A673 (cell line): ENCODE measurements at places on chromosomes 13 and 19. TPM values are rescaled to one million over a fixed set of nuclear protein-coding genes. Genes with fewer than 3 reads are reported as not detected.

NOVA2 gene
- total RNA-seq, result not detected in 2 replicates

DNA sequence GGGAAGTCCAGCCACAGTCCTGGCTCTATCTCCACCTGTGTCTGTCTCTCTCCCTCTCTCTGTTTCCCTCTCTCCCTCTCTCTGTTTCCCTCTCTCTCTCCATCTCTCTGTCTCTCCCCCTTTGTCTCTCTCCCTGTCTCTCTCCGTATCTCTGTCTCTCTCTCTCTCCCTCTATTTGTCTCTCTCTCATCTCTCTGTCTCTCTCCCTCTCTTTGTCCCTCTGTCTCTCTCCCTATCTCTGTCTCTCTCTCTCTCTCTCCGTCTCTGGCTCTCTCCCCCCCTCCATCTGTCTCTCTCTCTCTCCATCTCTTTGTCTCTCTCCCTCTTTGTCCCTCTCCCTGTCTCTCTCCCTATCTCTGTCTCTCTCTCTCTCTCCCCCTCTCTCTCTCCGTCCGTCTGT lies 39.5 kb upstream of the C13orf46 start:
- DNase-seq, result no peak

DNA sequence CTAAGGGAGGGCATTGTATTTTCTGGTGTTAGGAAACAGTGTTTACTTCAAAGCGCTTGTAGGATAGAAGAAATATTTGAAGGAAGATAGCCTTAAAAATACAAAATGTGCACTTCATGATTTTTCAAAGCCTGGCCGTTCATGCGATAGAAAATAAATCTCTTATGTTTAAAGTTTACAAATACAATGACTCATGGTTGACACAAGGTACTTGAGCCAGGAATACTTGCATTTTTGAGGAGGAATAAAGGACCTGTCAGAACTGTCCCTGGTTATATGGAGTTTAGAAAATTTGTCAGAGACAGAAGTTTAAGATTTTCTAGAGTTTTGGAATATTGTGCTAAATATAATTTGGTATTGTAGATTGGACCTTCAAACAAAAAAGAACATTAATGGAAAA lies 1223.2 kb upstream of the SLC10A2 start:
- no peak for DNase-seq

GRCh38 chr13:40146611-40147117 lies 491.2 kb downstream of the COG6 start:
- DNase-seq, result no peak

PSMD8 gene
- total RNA-seq, result 303 and 321 TPM in 2 replicates

IZUMO2 gene
- not detected in 2 replicates for total RNA-seq

DNA sequence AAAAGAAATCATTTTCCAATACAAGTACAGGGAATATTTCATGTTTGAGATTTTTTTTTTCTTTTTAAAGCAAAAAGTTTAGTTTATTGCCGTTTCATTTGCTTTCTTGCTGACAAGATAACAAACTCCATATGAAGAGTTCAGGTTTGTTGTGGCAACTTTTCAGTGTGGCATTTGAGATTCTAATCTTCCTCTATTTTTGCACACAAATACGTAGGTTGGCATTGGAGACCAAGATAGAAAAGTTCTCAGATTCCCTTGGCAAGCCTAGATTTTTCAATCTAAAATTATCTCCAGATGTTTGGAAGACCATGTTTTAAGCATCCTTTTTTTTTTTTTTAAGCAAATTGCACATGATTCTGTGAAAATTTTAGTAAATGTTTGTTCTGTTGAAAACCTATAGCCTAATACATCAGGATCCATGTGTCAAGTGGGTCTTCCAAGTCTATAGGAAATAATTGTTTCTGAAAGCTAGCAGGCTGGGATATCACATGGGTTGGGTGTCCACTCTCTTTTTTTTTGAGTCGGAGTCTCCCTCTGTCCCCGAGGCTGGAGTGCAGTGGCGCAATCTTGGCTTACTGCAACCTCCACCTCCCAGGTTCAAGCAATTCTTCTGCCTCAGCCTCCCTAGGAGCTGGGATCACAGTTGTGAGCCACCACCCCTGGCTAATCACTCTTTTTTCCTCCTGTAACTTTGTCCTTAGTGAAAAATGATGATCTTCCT lies 2.6 kb downstream of the GARRE1 start:
- DNase-seq, result no peak

SDHAF1 gene
- total RNA-seq, result 8.9 and 11.0 TPM in 2 replicates

DNA sequence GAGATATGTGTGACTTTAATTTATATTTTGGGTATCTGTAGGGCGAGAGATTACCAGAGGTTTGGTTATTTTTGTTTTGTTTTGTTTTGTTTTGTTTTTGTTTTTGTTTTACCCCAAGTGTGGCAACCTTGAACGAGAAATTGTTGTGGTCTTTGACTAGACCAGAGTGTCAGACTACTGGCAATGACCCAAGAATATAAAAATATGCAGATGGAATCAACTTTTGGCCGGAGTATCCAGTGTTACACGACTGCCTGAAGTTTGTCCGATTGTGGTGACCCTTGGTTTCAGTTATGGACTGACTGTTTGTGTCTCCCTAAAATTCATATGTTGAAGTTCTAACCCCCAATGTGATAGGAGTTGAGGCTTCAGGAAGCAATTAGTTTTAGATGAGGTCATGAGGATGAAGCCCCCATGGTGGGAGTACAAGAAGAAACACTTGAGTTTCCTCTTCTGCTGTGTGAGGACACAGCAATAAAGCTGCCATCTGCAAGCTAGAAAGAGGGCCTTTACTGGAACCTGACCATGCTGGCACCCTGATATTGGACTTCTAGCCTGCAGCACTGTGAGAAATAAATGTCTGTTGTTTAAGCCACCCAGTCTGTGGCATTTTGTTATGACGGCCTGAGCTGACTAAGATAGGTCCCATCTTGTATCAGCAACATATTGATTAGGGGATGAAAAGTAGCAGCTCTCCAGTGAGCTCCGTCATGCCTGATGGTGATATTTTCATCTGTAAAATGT lies 261.7 kb downstream of the MTUS2 start:
- no peak for DNase-seq

- DNase-seq, result no peak
Observed at GRCh38 chr19:3423183-3423829, 56.9 kb downstream of the NFIC start.

DNA sequence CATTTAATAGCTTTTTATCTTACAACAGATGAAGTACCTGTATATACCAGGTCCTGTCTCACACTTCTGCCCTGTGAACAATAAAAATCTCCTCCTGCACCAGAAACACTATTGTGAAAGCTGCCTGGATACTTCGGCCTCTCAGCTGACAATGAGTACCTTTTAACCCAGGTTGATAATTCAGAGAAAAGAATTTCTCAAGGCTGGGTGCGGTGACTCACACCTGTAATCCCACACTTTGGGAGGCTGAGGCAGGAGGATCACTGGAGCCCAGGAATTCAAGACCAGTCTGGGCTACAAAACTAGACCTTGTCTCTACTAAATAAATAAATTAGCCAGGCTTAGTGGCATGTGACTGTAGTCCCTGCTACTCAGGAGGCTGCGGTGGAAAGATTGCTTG lies 65.3 kb upstream of the TM9SF2 start:
- no peak for DNase-seq

- DNase-seq, result no peak
Observed at GRCh38 chr13:97423300-97424045, 10.5 kb upstream of the RAP2A start.

DNA sequence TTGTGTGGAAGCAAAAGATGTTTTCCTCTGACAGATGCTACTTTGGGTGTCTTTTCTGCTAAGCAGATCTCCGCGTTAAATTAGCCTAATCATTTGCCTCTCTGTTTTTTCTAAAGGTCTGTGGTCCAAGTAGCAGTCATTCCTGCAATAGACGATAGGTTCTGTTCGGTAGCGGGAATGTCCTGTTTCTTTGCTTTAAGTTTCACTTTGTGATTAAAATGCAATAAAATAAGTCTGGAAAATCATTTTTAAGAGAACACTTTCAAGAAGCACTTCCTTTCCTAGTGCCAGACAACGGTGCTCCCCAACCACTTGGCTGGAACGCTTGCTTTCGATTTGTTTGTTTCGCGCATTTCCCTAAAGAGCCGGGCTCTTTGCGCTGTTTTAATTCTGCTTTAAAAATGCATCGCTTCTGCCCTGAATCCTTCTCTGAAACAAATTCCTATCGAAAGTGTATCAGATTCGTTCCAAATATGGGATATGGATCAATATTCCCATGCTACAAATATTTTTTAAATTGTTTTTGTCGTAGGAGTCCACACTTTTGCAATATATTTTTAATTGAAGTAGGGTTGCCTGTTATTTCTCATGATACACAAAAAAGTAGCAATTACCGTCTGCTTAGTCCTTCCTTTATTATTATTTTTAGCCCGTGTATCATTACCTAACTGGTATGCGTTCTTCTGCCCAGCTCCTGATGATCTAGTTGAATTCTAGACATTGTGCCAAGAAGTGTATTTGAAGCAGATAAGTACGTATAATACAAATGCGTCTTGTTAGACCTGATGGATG lies 14.2 kb downstream of the ZIC2 start:
- peak; percentile 83 for DNase-seq

GRCh38 chr19:47436712-47437401 lies 17.5 kb upstream of the MEIS3 start:
- DNase-seq, result peak; percentile 78

LGALS14 gene
- total RNA-seq, result not detected in 2 replicates

GRCh38 chr13:30892966-30893365 lies 13.1 kb upstream of the MEDAG start:
- DNase-seq, result peak; percentile 53

- DNase-seq, result no peak
Observed at GRCh38 chr19:43773725-43774102, 7.1 kb downstream of the KCNN4 start.

DNA sequence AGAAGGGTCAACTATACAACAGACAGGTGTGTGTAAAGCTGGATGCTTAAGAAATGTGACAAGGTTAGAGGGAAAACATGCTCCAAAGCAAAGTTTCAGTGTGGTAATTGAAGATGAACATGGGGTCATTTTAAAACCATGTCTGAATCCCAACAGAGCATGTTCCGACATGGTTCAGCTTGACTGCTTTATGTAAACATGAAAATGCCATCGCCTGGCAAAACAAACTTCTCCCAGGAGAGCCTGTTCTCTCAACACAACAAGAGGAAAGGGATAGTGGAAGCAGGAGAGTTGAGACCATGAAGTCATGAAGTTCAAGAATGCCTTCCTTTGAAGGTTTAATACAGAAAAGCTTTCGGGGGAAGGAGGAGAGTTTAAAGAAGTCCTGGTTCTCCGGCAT lies 85.8 kb downstream of the EPSTI1 start:
- no peak for DNase-seq

GRCh38 chr13:110475550-110476219 lies 85.8 kb downstream of the RAB20 start:
- no peak for DNase-seq

TTC9B gene
- total RNA-seq, result not detected in 2 replicates

SLITRK6 gene
- total RNA-seq, result 1.1 and 1.3 TPM in 2 replicates

DNA sequence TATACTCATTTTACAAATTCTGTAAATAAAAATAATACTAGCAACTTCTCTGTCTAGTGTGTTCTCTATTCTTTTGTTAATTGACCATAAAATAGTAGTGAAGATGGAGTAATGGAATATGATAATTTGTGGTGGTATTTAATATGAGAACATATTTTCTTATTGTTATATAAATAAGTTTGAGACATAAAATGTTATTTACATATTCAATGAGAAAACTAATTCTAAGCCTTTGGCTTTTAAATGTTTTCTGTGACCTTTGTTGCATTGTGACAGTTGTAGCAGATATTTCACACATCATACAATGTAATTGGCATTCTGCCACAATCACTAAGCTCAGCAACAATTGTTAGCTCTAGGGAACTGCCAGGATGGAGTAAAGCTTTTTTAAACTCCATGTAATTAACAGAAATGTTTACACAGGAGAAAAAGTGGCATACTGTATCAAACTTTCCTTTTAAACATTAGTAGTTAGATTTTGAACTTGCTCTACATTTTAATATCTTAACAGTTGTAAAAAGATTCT lies 562.1 kb upstream of the PCDH9 start:
- DNase-seq, result peak; percentile 27

DNA sequence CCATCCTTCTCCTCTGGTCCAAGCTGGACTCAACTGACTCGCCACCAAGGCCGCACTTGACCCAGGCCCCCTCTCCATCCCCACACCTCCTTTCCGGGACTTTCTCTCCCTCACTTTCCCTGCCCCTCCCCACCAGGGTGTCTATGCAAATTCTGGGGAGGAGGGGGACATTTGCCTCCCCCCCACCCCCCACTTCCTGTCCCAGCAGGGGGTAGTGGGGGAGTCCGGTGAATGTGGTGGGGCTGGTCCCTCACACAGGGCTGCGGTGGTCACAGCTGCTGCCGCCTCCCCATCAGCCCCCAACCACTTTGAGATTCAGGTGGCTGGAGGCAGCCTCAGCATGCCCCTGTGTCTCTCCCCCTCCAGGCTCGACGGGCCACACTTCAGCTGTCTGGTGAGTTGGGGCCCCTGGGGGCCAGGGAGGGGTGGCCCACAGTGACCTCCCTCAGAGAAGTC lies 870 bp downstream of the SPIB start:
- no peak for DNase-seq

DNA sequence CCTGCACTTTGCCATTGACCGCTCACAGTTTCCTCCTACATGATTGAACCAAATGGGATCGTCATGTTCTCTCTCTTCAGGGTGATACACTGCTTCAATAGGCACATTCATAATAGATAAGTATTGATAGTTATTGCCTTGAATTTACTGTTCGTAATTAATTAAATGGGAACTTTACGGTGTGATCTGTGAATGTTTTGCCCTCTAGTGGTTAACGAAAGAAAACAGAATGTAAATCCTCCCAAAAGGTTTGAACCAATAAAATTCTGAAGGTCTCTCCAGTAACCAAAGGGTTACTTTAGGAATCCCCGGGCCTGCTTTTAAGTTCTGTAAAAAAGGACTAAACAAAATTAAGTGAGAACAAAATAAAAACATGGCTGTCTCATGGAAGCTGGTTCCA lies 389.3 kb downstream of the DACH1 start:
- DNase-seq, result peak; percentile 19

DNA sequence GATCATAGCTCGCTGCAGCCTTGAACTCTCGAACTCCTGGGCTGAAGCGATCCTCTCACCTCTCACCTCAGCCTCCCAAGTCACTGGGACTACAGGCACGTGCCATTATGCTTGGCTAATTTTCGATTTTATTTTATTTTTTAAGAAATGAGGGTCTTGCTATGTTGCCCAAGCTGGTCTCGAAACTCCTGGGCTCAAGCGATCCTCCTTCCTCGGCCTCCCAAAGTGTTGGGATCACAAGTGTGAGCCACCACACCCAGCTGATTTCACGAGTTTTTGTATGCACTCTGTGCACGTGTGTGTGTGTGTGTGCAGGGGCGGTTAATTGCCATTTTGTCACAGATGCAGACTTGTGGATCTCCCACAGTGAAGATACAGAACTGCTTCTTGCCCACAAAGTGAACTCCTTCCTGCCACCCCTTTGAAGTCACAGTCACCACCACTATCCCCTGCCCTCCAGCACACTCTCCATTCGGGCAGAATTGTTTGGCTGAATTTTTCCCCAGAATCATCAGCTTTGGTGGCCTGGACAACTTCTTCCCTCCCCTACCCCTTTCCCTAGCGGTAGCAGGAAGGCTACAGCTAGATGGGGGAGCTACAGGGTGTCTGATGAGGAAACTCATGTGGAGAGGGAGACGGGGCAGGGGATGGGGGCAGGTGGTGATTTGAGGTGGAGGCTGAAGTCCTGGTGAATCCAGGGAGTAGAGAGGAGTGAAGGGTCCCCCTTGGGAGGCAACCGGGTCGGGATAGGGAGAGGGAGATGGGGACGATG lies 59.6 kb downstream of the CELF5 start:
- DNase-seq, result no peak

GRCh38 chr19:54449701-54450069 lies 686 bp downstream of the LENG8 start:
- no peak for DNase-seq
